ENCODE measurements at places on chromosomes 5 and 9.

DNA sequence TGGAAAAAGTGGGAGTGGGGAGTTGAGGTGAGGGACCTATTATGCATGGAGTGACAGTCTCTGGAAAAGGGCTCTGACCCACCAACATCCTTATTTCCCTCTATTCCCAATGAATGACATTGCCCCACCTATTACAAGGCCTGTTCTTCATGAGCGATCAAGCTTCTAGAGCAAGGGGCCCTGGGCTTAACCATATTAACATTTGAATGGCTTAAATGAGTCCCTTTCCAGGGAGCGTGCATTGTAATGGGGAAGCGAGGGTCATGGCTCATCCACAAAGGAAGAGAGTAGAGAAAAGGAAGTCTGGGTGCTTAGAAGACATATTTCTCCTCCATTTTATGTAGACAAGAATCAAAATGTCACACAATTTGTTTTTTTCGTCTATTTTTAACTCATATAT is 255.5 kb downstream of the CAAP1 start:
- DNase-seq = no peak

DNA sequence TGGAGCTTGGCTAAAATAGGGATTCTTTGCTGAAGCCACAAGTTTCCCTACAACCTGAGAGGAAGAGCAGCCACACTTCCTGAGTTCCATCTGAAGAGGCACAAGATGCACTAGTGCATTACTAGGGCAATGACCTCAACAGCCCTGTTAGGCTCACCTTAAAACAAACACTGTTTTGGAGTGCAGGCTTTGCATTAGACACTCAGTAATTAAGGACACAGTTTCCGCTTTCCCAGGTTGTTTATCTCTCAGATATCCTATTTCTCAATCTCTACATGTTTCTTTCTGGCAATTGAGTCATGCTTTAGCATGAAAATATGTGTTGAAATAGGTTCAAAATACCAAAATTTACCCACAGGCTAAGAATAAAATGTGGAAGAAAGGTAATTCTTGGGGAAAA is 34.2 kb downstream of the EMB start:
- no peak for DNase-seq

- no peak for DNase-seq
These were observed 1243.4 kb downstream of the MAT2B start for GRCh38 chr5:164748861-164749260.

DNA sequence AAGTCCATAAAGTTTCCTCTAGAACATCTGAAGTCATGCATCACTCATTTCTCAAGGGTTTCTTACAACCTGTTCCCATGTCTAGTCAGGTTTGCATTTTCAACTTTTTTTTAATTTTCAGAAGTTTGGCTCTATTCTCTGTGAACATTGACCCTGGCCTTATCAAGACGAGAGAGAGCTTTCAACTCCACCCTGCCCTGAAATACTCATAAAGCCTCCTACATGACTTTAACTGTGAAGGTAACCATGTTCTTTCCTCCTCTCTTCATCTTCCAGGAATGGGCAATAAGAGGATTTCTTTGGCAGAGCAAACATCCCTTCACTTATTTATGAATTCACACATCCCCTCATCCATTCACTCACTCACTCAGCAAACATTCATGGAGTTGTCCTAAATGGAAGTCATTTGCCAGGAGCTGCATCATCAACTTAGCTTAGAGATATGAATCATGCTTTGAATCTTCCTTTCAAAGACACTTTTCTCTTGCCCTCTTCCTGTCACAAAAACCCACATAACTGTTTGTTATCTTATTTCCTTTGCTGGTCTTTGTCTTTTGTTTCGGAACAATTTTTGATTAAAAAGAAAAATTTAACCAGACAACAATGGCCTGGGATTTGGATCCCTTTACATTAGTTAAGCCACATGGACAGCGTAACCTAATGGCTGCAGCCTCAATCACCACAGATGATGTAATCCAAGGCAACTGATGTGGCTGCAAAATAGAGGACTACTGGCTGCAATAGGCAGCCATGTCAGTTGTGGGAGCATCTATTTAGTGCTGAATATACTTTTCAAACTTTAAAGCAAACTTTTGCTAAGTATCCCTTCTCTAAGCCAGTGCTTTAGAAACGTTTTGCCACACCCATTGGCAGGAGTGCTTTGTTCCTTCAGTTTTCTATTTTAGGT is 43.0 kb upstream of the GNAQ start:
- no peak for DNase-seq

DNA sequence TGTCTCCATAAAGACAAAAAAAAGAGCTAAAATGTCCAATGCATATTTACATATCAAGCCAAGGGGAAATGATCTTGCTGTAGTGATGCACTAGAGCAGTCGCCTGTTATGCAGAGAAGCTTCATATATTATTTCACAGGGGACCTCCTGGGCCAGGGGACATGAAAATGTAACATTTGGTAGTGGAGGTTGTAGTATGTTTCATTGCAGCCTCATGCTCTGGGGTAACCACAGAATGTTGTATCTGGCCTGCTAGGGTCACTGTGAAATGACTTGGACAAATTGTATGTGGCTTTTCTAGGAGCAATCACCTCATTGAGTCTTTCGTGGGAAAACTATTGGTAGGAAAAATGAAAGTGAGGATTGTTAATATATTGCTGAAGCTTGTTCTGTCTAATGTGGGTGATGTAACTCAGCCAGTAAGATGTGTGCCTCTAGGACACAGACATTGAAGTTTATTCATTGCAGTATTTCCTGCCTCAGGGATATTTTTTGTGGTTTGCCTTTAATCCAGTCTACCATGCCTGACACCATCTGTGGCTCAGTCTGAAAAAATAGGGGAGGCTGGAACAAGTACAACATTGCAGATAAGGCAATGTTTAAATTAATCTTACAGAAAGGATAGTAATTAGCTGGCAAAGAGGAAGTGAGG is 430.8 kb upstream of the TNC start:
- no peak for DNase-seq

- no peak for DNase-seq
These were observed 435.8 kb downstream of the CSNK1G3 start for GRCh38 chr5:123947797-123948196.

DNA sequence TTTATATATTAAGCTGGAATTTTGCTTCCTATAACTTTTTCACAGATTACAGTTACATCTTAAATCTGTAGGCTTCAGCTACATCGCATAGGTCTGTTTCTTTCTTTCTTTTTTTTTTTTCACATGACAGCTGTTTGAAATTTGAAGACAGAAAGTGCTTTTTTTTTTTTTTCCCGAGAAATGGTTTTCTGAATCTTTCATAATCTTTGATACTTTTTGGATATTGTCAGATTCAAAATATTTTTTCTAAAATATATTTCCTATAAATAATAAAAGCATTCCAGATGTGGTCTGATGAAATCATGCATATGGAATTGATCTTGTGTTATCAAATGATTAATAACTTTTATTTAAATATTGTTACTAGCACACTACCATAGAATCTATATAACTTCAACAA is 212.2 kb downstream of the TAF11L14 start:
- DNase-seq = no peak
